ENCODE measurements at places on chromosomes 16 and 17.

DNA sequence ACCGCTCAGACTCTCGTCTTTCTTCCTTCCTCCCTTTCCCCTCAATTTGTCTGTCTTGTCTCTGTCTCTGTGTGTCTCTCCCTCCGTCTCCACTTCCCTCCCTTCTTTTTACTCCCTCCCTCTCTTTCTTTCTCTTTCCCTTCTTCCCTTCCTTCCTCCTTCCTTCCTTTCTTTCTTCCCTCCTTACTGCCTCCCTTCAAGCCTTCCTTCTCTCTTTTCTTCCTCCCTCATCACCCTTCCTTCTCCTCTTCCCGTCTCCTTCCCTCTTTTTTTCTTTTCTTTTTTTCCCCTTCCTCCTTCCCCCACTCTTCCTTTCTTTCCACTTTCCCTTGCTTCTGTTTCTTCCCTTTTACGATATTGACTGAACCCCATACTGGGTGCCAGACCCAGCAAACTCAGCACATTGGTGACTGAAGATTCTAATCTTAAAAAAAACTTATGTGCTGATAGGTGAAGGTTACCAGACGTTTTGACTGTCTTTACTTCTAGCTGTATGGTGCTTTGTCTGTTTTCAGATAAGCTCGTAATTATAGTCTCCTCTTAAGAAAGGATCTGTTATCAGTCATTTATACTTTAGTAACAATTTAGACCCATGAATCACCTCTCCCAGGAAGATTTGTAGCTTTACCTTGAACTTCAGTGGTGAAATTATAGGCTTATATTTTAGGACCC lies 481 bp upstream of the BRD7 start:
- DNase-seq: no peak

- DNase-seq: no peak
Observed at GRCh38 chr16:72203401-72203800, 31.4 kb upstream of the PMFBP1 start.

DNA sequence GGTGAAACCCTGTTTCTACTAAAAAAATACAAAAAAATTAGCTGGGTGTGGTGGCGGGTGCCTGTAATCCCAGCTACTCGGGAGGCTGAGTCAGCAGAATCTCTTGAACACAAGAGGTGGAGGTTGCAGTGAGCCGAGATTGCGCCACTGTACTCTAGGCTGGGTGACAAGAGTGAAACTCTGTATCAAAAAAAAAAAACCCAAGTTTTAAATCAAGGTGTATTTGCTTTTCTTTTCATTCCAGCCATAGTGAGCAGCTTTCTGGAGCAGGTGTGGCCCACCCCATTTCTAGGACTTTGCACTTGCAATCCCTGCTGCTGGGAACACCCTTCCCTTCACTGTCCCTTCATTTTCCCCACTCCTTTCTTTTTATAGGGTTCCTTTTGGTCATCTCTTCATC lies 28.8 kb downstream of the TMEM238L start:
- DNase-seq: no peak

GRCh38 chr16:83723244-83723643 lies 84.5 kb upstream of the HSBP1 start:
- no peak for DNase-seq

DNA sequence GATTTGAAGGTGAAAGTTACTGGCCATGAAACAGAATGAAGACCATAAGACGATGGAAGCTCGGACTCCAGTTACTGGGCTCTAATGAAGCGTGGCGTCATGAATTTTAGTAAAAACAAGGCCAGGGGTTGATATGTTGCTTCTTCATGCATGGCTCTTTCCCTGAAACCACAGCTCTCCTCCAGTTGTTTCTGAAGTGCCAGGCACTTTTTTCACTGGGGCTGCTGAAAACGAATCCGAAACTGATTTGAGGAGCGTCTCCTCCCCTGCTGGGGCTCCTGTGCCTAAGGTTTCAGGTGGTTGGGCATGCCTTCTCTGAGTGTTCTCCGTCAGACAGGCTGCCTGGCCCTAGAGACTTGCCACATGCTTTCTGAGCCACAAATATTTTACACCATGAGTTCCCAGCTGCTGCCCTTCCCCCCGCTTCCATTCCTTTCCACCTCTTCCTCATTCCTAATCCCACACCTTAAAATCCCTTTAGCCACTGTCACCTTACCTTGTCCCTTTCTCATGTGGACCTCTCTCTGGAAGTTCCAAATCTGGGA lies 3.7 kb upstream of the MYL4 start:
- DNase-seq: peak; percentile 63

GRCh38 chr17:77819497-77819896 lies 139.0 kb upstream of the TNRC6C start:
- DNase-seq: no peak

DNA sequence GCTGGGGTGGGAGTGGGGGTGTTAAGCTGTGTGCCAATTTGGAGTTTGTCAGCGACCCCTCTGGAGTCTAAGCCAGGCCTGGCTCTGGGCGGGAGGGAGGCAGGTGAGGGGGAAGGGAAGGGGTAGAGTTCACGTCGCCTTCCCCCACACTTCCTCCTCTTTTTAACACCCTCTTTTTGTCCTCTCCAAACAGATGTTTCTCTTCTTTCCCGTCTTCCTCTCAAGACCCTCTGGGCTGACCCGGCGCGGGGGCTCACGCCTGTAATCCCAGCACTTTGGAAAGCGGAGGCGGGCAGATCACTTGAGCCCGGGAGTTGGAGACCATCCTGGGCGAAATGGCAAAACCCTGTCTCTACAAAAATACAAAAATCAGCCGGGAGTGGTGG lies 3.3 kb downstream of the HOXB1 start:
- DNase-seq: no peak

- DNase-seq: no peak
Observed at GRCh38 chr16:84616515-84616914, 1.4 kb downstream of the COTL1 start.

GRCh38 chr16:85112364-85112763 lies at the start of gene CIBAR2:
TSS of gene CIBAR2 (minus strand) at chr16:85112472. CDS start at chr16:85112352, 120 bp downstream.
- DNase-seq: no peak

- DNase-seq: no peak
Observed at GRCh38 chr17:51381262-51381661, 120.9 kb downstream of the UTP18 start.

GRCh38 chr17:43591001-43591400 lies 44.9 kb upstream of the ETV4 start:
- DNase-seq: no peak

GRCh38 chr17:36088670-36089338 lies 1.1 kb downstream of the CCL3 start:
- DNase-seq: no peak

DNA sequence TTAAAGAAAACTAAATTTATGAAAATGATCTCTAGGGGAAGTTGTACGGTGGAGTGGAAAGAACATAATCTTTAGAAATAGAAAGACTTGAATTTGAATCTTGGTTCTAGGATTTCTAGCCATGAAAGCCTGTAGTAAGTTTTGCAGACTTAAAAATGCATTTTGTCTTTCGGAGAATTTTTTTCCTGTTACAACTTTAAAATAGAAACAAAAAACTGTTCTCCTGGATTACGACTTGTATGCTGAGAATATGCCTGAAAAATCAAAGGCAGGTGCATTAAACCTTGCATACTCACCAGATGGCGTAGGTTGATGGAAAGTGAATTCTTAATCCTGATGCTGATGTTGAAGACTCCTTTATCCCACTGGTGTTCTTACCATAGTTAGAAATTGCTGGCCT lies 7.5 kb upstream of the MPHOSPH6 start:
- DNase-seq: no peak

GRCh38 chr16:67456391-67457081 lies 24.4 kb downstream of the ATP6V0D1 start:
- no peak for DNase-seq

DNA sequence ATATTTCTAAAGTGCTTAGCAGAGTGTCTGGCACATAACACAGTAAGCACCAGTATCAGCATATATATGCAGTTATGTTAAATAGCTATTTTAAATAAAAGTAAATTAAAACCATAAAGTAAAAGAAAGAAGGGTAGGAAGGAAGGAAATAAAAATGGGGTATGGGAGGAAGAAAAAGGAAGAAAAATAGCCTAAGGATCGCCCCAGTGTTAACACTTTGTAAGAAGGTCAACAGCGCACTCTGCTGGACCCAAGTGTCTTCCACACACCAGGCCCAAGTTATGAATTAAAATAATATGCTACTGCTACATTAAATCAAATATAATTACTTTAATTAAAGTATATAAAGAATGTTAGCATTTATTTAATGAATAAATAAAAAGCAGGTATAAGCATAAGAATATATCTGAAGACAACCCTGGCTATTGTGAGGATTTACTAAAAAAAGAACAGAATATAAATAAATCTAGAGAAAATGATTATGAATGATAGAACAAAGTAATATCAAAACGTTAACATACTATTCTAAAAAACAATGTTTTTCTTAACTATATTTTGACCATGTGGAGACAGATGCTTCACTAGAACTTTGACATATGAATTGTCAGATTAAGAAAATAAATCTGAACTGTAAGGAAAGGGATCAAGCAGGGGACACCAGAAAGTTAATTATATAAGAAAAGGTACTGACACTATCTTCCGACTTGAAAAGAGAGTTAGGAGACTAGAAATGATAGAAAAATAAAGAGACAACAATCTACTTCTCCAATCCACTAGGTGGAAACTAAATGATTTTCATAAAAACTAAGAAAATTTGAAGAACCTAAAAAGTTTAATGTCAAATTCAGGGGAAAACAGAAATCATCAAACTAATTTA lies 25.9 kb downstream of the BRIP1 start:
- DNase-seq: no peak

GRCh38 chr17:32277284-32277683 lies 11.7 kb downstream of the RHBDL3 start:
- no peak for DNase-seq

DNA sequence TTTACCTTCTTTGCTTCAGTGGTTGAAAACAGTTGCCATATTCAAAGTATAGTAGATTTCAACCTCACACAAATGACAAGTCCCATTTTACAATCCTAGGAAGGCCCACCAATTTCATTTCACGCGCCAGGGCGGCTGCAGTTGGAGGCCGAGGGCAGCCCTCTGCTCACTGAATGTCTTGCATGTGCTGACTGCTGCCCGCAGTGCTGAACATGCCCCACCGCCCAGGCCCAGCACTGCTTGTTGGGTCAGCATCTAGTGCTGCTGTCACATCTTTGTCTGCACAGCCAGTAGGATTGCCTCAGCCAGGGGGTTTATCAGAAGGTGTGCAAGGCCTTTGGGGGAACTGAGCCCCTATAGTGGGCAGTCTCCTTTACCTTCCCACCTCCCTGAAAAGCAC lies 11.5 kb downstream of the SMCR8 start:
- DNase-seq: no peak

- DNase-seq: no peak
Observed at GRCh38 chr16:87834668-87835473, 34.4 kb downstream of the SLC7A5 start.

DNA sequence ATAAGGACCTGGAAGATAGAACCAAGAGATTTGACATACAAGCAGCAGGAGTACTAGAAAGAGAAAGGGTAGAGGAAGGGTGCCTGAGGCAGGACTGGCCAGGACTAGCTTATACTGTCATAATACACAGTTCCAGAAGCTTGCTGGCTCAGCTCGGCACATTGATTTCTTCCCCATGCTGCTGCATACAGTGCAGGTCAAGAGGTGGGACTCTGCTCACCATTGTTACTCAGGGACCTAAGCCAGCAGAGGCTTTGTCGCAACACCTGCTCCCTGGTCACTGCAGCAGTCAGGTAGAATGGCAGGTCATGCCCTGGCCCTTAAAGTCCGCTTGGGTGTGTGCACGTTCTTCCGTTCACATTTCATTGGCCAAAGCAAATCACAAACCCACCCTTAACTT lies 32.8 kb downstream of the LDHD start:
- no peak for DNase-seq

DNA sequence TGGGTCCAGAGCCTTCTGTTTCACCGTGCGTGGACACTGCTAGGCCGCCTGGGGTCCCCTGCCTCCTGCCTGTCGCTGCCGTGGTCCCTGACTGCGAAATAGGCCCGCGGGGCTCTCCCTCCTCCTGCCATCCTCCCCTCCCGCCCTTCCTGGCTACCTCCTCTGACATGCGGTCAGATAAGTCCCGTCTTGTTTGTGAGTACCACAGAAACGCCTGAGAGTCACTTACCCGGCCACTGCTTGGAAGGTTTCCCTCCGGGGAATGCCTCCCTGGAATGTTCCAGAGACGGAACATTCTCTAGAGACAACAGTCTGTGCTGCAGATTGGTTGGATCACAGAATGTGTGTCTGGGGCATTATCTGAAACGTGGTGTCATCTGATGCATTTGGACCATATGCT lies 22.7 kb downstream of the CIBAR2 start:
- DNase-seq: no peak

- DNase-seq: no peak
Observed at GRCh38 chr17:81073967-81074839, 39.3 kb downstream of the BAIAP2 start.

DNA sequence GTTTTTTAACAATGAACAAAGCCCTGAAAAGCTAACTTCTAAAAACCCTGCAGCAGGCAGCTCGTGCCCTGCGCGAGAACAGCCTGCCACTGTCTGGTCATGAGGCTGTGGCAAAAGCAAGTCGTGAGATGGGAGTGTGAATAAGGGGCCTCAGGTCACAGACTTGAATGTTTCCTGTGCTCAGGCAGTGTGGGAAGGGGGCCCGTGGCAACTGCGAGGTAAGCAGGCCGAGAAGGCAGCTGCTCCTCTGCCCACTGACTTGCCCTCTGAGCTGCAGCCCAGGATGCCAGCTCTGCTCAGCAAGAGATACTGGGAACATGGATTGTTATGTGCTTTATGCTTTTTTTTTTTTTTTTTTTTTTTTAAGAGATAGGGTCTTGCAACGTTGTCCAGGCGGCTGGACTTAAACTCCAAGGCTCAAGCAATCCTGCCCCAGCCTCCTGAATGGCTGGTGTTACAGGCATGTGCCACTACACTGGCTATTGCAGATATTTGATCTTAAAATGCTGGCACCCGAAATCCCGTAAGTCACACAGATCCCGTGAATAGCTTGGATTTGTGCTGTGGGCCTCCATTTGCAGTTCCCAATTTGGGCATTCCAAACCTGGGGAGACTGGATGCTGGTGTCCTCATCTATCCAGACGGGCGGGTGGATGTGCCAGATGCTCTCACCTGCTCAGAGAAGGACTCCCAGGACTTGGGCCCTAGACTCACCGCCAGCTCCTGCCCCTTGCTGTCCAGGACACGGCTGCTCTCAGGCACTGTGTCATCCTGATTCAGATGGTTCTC lies 44.0 kb downstream of the UBN1 start:
- DNase-seq: no peak

DNA sequence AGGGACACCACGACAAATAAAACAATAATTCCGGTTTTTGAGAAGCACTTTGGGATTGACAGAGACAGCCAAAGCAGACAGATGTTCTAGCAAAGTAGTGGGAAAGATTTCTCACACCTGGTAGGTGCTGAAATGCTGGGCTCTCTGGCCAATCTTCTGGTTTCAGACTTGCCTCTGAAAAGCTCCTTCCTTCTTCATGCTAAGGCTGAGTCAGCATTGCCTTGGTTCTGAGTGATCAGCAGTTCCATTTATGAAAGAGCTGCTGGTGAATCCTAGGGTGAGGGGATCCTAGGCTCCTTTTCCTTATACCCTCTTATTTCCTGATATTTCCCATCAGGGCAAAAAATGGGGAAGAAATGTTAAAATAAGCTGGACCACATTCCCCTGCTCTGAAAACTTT lies 268.7 kb upstream of the SALL1 start:
- DNase-seq: no peak
